ENCODE measurements at places on chromosomes 2 and 18. TPM values are rescaled to one million over a fixed set of nuclear protein-coding genes. Genes with fewer than 3 reads are reported as not detected.
A peak's percentile ranks its signal among the peaks of the same experiment; 100 is the strongest.

- H3K4me3 ChIP-seq: no peak overlapping the region
- H3K36me3 ChIP-seq: no peaks in the 10 kb centered on the region
- no peak overlapping the region for H3K27ac ChIP-seq
Observed at GRCh38 chr2:130917006-130917688, 80.4 kb downstream of the ARHGEF4 start.

GRCh38 chr2:215917953-215918620 is 95.3 kb downstream of the MREG start:
- no peak for DNase-seq
- H3K4me1 ChIP-seq: no peaks in the 10 kb centered on the region
- H3K27me3 ChIP-seq: no peaks in the 10 kb centered on the region
- no peak overlapping the region for H3K27ac ChIP-seq
- no peaks in the 10 kb centered on the region for H3K36me3 ChIP-seq

Gene RBM44
- 0.09 TPM for total RNA-seq

- DNase-seq: no peak
- H3K27me3 ChIP-seq: no peaks in the 10 kb centered on the region
- H3K4me3 ChIP-seq: no peak overlapping the region
Observed at GRCh38 chr2:54050445-54050844, 65.0 kb upstream of the ACYP2 start.

- no peaks in the 10 kb centered on the region for H3K4me1 ChIP-seq
- no peaks in the 10 kb centered on the region for H3K36me3 ChIP-seq
- no peaks in the 10 kb centered on the region for H3K27me3 ChIP-seq
Observed at GRCh38 chr2:195051401-195051800, 605.6 kb upstream of the SLC39A10 start.

GRCh38 chr18:61817086-61817485 is 75.7 kb downstream of the RNF152 start:
- H3K36me3 ChIP-seq: peaks cover 13% of the 10 kb centered on the region
- H3K27ac ChIP-seq: no peak overlapping the region
- H3K4me3 ChIP-seq: no peak overlapping the region
- no peak for DNase-seq
- peaks cover 12% of the 10 kb centered on the region for H3K4me1 ChIP-seq

Gene AQP4
- total RNA-seq: 0.33 TPM

DNA sequence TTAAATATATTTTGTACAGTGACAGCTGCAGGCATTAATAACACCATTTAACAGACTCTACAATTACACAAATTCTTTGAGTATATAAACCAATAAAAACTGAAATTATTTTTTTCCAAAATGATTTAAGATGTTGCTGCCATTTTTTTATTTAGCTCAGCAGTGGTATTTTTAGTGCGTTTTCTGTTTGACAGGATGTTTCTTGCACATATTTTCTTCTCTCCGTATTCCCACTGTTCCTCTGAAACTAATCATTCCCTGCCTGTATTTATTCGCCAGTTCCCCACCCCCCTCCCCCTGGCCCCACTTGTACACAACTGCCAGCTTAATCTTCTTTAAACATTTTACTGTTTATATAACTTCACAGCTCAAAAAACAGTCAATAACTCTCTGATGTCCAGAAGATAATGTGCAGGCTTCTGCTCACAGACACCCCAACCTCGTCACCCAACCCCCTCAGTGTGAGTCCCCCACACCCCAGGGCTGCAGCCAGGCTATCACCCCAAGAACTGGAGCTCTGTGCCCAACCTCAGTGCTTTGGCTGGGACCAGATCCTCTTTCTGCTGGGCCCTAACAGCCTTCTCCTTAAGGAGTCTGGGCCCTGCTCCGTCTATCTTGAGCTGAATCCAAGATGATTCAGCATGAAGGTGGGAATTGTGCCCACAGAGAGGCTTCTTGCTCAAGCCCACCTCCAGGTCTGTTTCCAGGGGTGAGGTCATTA is 41.6 kb upstream of the MAP4K4 start:
- peaks cover 5% of the 10 kb centered on the region for H3K4me1 ChIP-seq
- DNase-seq: no peak
- H3K36me3 ChIP-seq: no peaks in the 10 kb centered on the region
- no peaks in the 10 kb centered on the region for H3K27me3 ChIP-seq
- H3K27ac ChIP-seq: no peak overlapping the region
- no peak overlapping the region for H3K4me3 ChIP-seq

DNA sequence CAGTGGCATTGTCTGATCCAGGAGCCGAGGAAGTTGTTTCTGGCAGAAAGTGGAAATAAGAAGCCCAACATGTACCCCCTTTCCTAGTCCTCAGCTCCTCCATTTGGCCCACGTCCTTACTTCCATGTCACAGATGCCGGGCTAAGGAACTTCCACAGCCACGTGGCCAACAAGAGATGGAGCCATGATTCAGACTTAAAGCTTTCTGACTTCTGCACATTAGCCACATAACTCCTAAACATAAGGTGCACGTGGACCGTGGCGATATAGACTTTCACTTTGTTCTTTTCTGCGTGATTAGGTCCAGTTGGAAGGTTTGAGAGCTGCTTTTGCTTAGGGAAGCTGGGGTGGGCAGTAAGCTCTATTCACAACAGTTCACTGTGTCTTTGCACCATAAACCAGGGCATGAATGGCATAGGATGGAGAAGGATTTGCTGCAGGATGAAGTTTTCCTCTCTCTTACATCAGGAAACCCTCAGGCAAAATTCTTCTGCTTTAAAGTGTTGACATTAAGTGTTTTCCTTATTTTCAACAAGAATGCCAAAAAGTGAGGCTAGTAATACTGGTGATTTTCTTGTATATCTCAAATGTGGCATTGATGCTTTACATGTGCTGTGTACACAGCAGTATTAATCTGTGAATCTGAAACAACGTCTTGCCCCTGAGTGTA is 61.2 kb upstream of the RBM44 start:
- H3K27me3 ChIP-seq: no peaks in the 10 kb centered on the region
- peaks cover 9% of the 10 kb centered on the region for H3K4me1 ChIP-seq
- no peak for DNase-seq
- H3K27ac ChIP-seq: no peak overlapping the region
- peaks cover 4% of the 10 kb centered on the region for H3K36me3 ChIP-seq
- H3K4me3 ChIP-seq: no peak overlapping the region

DNA sequence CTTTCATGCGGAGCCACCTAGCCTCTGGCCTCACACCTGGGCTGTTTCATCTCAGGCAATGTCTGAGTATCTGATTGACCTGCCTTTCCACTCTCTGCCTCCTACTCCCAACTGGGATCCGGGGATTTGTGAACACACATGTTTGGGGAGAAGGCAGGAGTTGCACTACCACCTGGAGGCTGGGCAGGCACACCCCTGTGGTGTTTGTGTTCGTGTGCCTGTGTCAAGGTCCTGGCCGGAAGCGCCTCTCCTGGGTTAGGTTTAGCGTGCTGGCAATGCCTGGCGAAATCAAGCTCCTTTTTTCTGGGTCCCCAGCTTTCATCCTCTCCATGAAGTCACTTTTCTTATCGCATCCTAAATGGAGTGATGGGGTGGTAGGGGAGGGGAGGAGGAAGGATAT is 63.9 kb downstream of the GATA6 start:
- H3K36me3 ChIP-seq: no peaks in the 10 kb centered on the region
- DNase-seq: no peak
- no peaks in the 10 kb centered on the region for H3K27me3 ChIP-seq
- no peak overlapping the region for H3K27ac ChIP-seq
- H3K4me3 ChIP-seq: no peak overlapping the region

- no peak overlapping the region for H3K4me3 ChIP-seq
- DNase-seq: no peak
- H3K27ac ChIP-seq: peak overlapping the region; percentile 55
Observed at GRCh38 chr2:108895188-108895587, 93.8 kb downstream of the EDAR start.

- H3K4me1 ChIP-seq: peaks cover 2% of the 10 kb centered on the region
- no peaks in the 10 kb centered on the region for H3K27me3 ChIP-seq
- no peak overlapping the region for H3K27ac ChIP-seq
- no peaks in the 10 kb centered on the region for H3K36me3 ChIP-seq
Observed at GRCh38 chr18:48445540-48445939, 36.4 kb upstream of the ZBTB7C start.

DNA sequence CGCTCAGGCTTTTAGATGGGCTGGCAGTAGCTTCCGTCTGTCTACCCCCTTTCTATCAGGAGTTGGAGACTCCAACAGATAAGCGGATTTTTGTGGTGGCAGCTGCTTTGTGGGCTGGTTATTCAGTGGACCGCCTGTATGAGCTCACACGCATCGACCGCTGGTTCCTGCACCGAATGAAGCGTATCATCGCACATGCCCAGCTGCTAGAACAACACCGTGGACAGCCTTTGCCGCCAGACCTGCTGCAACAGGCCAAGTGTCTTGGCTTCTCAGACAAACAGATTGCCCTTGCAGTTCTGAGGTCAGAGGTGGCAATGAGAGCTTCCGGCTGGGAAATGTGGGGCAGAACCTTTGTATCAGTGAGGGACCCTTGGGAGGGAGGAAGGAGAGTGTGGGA is 14.8 kb downstream of the CAD start:
- no peak for DNase-seq
- no peaks in the 10 kb centered on the region for H3K27me3 ChIP-seq
- peaks cover 55% of the 10 kb centered on the region for H3K36me3 ChIP-seq
- no peak overlapping the region for H3K4me3 ChIP-seq

Gene RESP18
- total RNA-seq: not detected

DNA sequence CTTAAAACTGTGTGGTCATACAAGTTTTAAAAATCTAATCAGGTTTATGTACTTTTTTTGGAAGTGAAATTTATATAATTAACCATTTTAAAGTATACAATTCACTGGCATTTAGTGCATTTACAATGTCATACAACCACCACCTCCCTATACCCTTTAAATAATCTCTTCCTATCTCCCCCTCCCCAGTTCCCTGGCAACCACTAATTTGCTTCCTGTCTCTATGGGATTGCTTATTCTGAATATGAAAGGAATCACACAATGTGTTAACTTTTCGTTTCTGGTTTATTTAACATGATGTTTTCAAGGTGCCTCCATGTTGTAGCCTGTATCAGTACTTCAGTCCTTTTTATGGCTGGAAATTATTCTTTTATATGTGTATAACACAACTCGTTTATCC is 19.4 kb downstream of the CHMP3 start:
- H3K27ac ChIP-seq: no peak overlapping the region
- H3K36me3 ChIP-seq: no peaks in the 10 kb centered on the region
- no peaks in the 10 kb centered on the region for H3K4me1 ChIP-seq
- no peak for DNase-seq
- no peaks in the 10 kb centered on the region for H3K27me3 ChIP-seq

GRCh38 chr2:101684313-101684712 is 13.2 kb upstream of the MAP4K4 start:
- no peak for DNase-seq
- no peak overlapping the region for H3K4me3 ChIP-seq
- no peaks in the 10 kb centered on the region for H3K36me3 ChIP-seq
- H3K27ac ChIP-seq: no peak overlapping the region
- H3K27me3 ChIP-seq: no peaks in the 10 kb centered on the region
- H3K4me1 ChIP-seq: no peaks in the 10 kb centered on the region

Gene KCNJ3
- 0.23 TPM for total RNA-seq

- H3K36me3 ChIP-seq: no peaks in the 10 kb centered on the region
- no peaks in the 10 kb centered on the region for H3K27me3 ChIP-seq
- no peak overlapping the region for H3K4me3 ChIP-seq
Observed at GRCh38 chr2:220276741-220277444, 649.5 kb downstream of the SLC4A3 start.
